ENCODE measurements at places on chromosomes 16 and 17.

DNA sequence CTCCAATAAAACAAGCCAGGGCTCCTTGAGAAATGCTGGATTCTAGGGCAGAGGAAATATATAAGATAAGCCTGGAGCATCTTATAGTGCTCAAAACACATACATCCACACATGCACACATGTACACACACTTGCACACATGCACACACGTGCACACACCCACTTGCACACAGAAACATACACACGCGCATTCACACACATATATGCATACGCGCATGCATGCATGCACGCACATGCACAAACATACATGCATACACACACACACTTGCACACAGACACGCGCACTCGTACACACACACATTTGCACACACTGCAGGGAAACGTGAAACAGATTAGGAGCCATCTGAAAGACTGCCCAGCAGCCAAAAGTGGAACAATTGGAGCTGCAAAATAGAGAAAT, 8.0 kb upstream of the ENPP7 start:
- no peak for DNase-seq

- DNase-seq = no peak
Measured at GRCh38 chr16:86959091-86959651, 358.0 kb downstream of the C16orf95 start.

- DNase-seq = no peak
Measured at GRCh38 chr17:4261452-4261851, 2.3 kb downstream of the ANKFY1 start.

DNA sequence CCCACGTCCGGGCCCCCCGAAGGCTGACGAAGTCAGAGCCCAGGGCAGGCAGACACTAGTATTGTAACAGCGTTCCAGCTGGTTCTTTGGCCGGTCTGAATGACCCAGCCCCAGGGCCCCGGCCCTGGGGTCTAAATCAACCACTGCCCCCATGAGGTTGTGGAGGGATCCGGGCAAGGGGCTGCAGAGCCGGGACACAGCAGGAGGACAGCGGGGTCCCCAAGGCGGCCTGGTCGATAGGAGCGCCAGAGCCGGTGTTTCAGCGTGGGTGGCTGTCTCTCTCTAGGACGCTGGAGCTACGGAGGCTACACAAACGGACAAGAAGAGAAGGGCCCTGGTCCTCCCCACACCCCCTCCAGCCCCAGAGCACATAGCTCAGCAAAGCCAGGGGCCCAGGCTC, 101.8 kb downstream of the RBFOX3 start:
- DNase-seq = no peak

- DNase-seq = peak; percentile 44
Measured at GRCh38 chr17:55576996-55577586, 65.8 kb upstream of the SMIM36 start.

GRCh38 chr17:82941021-82942001, 101.5 kb upstream of the ZNF750 start:
- no peak for DNase-seq

All from stimulated activated CD4-positive, alpha-beta T cell treated with anti-CD3 and anti-CD28 coated beads, TNF-alpha, amount 100 ng/mL, for 24 hours (primary cell).